ENCODE measurements at places on chromosomes 2 and 18.

GRCh38 chr18:34548120-34548972 is 161.8 kb upstream of the DTNA start:
- DNase-seq: no peak

GRCh38 chr18:61732854-61733253 is 160.0 kb downstream of the RNF152 start:
- no peak for DNase-seq

GRCh38 chr2:71150082-71150816 is 19.8 kb downstream of the MPHOSPH10 start:
- DNase-seq: no peak

- no peak for DNase-seq
Measured at GRCh38 chr2:225038231-225038523, 4.1 kb downstream of the DOCK10 start.

GRCh38 chr2:217106650-217107014 is 246.8 kb upstream of the TNP1 start:
- DNase-seq: no peak

GRCh38 chr2:217417536-217417935 is 557.7 kb upstream of the TNP1 start:
- DNase-seq: no peak

GRCh38 chr18:7945882-7946281 is 378.8 kb downstream of the PTPRM start:
- no peak for DNase-seq

DNA sequence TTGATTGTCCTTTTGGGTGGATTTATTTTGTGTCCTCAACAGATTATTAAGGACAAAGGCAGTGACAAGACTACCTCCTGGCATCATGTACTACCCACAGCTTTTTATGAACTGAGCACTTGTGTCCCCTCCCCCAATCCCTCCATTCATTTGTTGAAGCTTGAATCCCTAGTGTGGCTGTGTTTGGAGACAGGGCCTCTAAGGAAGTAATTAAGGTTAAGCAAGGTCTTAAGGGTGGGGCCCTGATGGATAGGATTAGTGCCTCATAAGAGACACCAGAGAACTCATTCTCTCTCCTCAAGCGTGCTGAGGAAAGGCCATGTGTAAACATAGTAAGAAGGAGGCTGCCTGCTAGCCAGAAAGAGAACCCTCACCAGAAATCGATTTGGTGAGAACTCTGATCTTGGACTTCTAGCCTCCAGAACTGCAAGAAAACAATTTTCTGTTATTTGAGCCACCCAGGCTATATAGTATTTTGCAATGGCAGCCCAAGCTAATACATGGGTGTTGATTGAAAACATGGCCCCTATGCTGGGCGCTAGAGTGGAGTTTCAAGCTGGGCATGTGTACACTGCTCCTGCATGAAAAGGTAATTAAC is 3.4 kb upstream of the MAP4K4 start:
- DNase-seq: no peak

DNA sequence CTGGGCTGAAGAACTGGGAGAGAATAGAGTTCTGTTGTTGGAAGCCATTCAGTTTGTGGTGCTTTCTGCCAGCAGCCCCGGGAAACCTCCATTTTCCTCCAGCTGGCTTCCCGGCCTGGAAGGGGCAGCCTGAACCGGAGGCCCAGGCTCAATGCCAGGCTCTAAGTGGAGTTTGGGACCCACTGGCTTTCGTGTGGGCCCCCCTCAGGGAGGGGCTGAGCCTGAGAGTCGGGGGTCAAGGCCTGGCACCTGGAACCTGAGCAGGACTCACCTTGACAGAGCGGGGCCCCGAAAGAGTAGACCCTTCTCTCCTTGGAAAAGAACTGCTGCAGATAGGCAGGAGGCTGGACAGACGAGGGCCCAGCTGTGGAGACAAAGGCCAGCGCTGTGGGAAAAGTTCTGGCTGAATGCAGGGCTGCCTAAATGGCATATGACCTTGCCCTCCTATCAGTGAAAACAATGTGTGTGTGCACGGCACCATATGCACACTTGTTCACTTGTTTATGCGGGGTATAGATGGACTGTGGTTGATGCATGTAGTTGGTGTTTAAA is 34.8 kb upstream of the ASB18 start:
- no peak for DNase-seq

DNA sequence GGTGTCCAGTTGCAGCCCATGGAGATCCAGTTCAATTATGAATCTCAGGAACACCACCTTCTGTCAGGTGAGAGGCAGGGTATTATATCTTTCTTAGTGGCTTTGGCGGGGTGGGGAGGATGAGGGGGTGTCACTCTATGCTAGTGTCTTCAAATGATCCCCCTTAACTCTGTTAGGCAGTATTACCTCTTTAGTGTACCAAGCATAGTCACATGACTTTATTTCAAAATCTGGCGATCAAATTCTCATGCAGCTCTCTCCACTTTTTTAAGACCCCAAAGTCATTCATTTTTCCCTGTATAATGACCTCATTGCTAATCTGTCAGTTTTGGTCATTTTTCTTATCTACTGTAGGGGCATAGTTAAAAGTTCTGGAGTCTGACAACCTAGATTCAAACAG is 1.1 kb upstream of the ZSCAN30 start:
- DNase-seq: no peak

GRCh38 chr2:74834792-74835755 is 1.1 kb downstream of the HK2 start:
- DNase-seq: no peak

DNA sequence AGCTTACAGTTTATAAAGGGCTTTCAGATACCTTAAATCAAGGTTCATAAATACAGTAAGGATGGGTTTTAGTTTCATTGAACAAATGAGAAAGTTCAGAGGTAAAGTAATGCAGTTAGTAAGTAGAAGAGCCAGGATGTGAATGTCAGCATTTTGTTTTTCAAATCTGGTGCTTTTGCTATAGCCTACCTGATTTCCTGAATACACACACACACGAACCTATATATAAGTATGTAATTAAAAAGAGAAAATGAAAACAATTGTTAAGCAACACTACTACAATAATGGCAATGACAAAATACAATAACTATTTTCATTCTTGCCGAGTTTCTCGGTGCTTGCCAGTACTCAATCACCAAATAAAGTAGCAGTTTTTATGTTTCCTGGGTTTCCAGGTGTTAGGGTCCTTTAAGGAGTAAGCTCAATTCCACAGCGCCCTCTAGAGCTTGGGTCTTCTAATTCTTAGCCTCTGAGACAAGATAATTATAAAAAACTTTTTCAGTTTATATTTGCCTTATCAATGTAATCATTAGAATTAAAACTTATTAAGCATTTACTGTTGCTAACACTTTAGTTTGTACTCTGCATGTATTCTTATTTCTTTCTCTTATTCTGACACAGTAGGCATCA is 512.9 kb upstream of the ACVR2A start:
- DNase-seq: no peak

- no peak for DNase-seq
Measured at GRCh38 chr2:240551288-240551687, 6.5 kb downstream of the ANKMY1 start.

GRCh38 chr2:64000630-64001381 is 18.4 kb downstream of the VPS54 start:
- no peak for DNase-seq

- DNase-seq: no peak
Measured at GRCh38 chr2:72824224-72824842, 1.5 kb downstream of the EXOC6B start.

DNA sequence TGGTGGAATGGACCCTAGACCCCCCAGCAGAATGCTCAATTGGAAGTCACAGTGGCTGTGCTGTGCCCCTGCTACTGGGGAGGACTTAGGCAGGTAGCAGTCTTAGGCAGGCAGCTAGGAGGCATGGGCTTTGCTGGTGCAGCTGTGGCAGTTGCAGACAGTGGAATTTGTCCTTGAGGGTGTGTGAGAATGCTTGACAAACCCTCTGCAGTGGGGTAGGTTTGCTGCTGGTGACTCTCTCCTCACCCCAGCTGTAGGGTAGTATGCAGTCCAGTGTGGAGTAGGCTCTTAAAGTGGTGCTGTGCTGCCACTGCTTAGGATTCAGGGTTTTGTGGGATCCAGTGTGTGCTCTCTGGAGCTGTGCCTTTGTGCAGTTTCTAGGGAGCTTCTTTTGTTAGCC is 61.3 kb downstream of the NUP35 start:
- DNase-seq: no peak

DNA sequence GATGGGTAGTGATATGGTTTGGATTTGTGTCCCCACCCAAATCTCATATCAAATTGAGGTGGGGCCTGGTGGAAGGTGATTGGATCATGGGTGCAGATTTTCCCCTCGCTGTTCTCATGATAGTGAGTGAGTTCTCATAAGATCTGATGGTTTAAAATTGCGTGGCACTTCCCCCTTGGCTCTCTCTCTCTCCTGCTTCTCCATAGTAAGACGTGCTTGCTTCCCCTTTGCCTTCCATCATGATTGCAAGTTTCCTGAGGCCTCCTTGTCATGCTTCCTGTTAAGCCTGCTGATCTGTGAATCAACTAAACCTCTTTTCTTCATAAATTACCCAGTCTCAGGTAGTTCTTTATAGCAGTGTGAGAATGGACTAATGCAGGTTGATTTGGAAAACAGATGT is 223.2 kb upstream of the APCDD1 start:
- DNase-seq: no peak

DNA sequence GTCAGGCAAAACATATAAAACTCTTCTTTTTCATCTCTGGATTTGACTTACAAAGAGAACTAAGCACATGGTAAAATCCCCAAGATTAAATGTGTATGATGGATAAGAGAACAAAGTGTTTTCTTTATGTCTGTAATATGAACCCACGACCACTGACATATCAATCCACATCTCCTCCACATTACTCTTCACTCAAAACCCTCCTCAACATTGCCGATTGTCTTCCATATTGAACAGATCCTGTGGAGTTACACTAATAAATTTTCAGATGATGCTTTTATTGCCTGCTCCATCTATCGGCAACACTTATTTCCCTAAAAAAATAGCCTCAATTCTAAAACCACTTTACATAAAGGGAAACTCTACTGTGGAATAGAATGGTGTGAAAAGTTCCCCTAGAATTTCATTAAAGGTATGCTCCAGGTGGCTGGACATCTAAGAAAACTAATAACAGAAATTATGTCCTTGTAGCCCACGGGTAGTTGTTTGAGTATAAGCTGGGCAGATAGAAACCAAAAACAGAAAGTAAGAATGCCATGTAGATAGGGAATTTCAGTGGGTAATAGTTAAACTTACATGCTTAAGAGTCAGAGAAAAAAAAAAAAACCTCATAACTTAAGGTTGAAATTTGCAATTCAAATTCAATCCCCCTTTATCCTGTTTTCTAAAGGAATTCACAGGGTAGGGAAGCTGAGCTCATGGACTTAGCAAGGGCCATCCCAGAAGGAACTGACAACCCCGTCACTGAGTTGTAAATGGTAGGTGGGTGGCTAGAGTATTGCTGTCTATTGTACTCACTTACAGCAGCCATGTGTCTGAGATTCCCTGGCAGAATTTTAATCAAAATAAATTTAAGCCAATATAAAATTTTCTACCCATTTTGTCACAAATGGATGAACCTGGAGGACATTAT is 305.4 kb upstream of the LYPD1 start:
- DNase-seq: no peak

DNA sequence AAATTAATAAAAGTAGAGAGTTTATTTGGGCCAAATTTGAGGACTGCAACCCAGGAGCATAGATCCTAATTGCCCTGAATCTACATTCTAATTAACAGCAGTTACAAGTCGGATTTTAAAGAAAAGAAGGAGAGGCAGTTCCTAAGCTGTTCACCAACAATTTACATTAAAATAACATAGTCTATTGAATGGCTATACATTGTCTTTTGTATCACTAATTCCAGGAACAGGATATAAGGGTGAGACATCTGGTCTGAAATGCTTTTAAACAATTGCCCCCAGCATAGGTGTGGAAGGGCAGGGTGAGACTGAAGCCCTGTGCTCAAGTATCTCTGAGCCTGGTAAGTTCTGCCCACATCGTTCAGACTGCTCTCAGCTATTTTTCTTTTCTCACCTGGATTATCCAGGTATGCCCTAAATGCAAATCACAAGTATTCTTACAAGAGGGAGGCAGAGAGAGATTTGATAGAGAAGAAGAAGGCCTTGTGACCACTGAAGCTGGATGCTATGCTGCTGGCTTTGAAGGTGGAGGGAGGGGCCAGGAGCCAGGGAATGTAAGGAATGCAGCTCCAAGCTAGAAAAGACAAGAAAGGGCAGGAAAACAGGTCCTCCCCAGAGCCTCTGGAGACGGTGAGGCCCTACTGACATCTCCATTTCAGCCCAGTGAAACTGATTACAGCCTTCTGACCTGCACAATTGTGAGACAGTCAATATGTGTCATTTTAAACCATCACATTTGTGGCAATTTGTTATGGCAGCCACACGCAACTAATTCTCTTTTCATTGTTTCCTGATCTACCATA is 189.4 kb upstream of the ARL4C start:
- DNase-seq: no peak

- DNase-seq: no peak
Measured at GRCh38 chr18:41532344-41533086, 422.5 kb upstream of the PIK3C3 start.

DNA sequence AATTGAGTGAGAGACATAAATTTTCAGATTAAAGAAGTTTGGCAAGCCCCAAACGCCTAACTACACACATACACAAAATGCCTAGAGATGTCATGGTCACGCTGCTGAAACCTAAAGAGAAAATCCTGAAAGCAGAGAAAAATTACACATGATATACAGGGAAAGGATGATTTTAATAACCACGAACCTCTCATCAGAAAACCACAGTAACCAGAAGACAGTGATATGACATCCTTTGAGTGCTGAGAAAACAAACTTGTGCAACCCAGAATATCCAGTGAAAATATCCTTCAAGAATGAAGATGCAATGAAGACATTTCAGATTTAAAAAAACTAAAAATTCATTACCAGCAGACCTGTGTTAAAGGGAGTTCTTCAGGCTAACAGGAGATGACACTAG is 122.4 kb upstream of the LMAN1 start:
- DNase-seq: no peak

GRCh38 chr18:76412818-76413565 is 82.0 kb downstream of the ZNF516 start:
- no peak for DNase-seq

GRCh38 chr18:55781481-55781957 is 193.5 kb upstream of the TCF4 start:
- no peak for DNase-seq

DNA sequence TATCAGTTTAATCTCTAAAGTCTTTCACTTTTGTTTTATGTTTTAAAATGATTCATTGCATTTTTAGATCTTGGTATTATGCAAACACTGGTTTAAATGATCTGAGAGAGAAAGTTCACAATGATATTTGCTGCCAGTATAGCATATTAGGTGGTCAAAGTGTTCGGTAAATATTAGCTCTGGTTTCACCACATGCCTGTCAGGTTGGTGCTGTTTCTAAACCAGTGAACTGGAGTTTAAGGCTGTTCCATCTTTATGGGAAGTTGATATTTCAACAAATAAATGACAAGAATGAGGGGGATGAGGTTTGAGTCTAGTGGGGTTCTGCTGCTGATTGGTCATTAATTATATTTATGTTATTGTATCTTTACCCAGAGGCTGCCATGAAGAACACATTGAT is 436.4 kb downstream of the DCDC2C start:
- no peak for DNase-seq

DNA sequence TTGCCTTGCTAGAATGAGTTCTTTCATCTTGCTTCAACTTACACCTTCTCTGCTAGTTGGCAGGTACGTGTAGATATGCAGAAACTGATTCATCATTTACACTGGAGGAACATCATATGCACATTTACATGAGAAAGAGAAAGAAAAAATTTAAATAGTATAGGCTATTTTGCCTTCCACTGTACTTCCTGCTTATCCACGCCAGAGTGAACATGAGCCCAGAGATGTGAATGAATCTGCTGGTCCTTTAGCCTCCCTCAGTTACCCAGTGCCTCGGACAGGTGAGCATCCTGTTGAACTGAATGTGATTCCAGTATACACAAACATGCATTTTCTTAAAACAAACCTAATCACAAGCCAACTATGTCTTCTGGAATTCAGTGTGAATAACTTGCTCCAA is 83.6 kb downstream of the SESTD1 start:
- DNase-seq: no peak

All from stimulated activated CD8-positive, alpha-beta memory T cell treated with anti-CD3 and anti-CD28 coated beads, Interleukin-7, amount 100 ng/mL, for 1 hour (primary cell).